Cardiac septum (tissue), 1 donor: ENCODE measurements at places on chromosomes 3 and 15.

DNA sequence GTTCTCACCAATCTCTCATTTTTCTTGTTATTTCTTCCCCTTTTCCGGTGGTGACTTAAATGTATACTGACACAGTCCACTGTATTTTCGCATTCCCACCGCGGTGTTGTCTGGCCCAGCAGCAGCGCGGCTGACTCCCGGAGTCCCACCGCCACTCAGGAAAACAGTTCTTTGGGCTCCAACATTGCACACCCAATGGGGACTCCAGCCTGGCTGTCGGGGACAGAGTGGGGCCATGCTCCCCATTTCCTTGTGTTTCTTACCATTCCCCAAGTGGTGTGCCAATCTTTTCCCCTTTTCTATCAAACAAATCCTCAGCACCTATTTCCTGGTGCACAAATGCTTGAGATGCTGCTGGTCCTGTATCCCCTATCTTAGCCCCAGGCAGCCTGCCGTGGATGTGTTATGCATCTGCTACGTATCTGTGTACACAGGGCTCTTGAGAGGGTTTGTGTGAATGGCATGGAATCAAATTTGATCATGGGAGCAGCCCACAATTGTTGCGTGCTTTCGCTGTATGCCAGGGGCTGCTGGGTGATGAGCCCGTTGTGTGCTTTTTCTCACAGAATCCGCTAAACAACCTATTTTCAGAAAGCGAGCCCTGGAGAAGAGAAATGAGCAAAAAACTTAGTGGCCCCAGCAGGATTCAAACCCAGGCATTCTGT lies 219.1 kb upstream of the RGMA start:
- no peak for DNase-seq

DNA sequence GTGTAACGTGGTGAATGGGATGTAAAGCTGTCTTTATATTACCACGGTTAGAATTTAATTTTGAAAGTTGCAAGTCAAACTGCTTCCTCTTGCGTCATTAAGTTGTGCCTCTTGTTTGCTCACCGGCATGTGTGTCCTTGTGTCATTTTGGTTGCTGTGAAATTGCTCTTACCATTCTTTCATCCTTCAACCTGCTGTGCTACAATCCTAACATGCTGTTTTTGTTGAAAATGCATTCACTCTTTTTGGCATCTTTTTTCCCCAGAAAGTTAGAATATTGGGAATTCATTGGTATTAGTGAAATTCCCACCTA lies 164.7 kb downstream of the PGPEP1L start:
- DNase-seq, result no peak

DNA sequence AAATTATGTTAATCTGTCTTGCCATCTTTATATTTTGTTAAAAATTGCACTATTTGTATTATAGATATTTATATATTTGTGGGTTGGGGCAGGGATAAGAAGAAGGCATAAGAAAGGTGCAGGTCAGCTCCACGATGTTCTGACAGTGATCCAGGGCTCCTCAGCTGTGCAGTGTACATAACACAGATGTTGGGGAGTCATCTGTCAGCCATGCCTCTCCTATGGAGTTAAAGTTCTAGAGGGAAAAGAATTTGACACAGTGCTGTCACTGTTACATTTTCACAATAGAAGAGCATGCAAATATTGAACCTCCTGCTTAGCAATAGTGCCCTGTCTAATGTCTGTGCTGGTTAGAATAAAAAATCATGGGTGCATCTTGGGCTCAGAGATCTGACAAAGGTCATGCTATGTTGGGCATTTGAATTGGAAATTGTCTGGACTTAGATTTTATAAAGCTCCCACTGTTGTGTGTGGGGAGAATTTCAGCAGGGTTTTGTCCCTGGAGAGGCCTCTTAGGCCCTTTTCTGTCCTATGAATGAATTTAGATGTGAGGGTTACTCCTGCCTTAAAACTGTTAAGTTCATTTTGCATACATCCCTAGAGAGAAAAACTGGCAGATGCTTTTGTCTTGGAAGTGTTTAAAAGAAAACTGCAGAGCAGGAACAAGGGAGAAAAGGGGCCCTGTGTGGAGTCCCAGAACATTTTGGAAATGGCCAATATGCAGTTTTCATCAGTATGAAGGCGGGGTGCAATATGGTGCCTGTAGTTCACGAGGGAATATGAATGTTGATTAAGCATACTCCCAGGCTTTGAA lies 20.4 kb downstream of the CDIN1 start:
- no peak for DNase-seq

- DNase-seq, result no peak
Measured at GRCh38 chr3:196821806-196822355, 45.8 kb upstream of the SENP5 start.

DNA sequence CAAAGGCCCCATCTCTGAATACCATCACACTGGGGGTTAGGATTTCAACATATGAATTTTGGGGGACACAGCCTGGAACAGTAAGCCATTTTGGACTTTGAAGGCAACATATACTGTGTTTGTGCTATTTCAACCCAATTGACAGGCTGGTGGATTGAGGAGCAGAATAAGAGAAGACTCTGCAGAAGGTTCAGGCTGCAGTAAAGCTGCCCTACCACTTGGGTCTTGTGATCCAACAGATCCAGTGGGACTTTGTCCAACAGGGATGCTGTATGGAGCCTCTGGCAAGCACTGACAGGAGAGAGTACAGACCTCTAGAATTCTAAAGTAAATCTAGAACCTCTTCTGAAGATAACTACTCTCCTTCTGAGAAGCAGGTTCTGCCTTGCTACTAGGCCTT lies 1.1 kb upstream of the BCL2L10 start:
- DNase-seq, result no peak

GRCh38 chr15:33675246-33675645 lies 293.1 kb upstream of the CHRM5 start:
- no peak for DNase-seq

DNA sequence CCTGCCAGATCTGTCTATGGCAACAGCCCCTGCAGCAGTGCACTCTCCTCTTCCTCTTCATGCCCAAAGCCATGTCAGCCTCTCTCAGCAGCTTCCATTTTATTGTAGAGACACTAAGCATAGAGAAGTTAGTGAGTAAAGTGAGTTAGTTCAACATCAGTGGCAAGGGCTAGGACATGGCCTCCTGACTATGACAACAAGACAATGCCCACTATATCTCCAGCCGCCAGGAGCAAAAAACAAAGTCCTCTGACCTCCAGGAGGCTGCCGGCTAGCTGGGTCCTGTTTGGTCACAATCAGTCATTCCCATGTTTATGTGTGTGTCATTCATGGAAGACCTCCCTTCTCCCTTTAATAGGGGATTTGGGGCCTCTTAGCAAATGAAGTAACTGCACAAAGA lies 14.9 kb downstream of the NR1I2 start:
- no peak for DNase-seq

- no peak for DNase-seq
Measured at GRCh38 chr15:79538527-79538926, 106.4 kb downstream of the MINAR1 start.

DNA sequence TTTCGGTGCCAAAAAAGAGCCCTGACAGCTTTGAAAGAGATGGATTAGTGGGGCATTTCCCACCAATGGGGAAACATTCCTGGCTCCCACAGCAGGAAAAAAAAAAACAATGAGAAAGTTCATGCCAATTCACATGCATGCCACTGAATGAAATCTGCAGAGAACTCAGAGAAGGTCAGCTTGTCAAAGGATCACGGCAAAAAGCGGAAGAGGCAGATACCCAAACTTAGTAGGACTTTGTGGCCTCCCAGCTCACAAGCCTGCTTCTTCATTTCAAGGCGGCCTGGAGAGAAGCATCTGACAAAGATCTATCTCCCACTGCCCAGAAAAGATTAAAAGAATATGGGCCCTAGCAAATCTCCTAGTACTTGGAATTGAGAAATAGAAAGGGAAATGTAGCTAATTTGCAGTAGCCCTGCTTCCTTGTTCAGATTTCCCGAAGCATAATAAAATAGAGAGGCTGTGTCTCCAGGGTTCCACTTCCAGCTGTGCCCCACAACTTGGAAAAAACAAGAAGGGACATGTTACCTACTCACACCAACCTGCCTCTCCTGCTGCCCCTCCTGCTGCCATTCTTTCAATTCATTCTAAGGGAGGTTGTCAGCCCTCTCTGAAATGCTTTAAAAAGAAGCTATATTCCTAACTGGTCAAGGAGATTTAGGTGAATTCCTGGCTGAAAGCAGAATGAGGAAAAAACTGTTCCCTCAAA lies 170.4 kb downstream of the FHIT start:
- DNase-seq, result no peak

DNA sequence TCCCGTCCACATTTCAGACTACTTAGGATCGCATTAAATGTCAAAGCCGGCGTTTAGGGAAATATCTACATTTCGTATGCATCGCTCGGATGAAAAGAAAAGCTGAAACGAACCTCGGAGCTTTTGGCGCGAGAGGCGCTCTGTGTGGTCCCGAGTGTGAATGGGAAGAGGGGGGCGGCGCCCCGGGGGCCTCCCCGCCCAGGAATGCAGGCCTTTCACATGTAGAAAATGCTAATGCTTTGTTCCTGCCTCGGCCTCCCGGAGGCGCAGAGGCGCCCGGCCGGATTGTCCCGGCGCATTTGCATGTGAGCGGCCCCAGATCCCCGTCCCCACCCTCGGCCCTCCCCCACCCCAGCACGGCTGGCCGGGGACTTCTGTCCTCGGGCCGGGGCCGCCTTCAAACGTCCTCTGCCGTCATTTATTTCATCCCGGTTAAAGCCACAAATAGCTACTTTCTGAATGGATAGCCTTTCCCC lies 37.0 kb upstream of the TRIM71 start:
- DNase-seq, result peak; percentile 75

GRCh38 chr15:78182336-78182700 lies 33.2 kb downstream of the IDH3A start:
- no peak for DNase-seq

DNA sequence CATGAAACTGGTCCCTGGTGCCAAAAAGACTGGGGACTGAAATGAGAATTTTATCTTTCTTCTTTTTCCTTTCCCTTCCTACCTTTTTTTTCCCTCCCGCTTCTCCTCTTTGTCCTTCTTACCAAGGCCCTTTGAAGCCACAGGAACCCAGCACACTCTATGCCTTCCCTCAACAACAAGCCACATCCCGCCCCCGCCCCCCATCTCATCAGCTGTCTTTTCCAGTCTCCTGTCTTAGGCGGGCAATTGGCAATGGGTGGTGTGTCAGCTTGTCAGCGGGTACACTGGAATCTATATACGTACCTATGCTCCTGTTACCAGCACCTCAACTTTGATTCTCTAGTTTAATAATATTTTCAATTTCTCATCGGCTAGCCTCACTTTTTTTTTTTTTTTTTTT lies 56.3 kb upstream of the CHD2 start:
- DNase-seq, result no peak

DNA sequence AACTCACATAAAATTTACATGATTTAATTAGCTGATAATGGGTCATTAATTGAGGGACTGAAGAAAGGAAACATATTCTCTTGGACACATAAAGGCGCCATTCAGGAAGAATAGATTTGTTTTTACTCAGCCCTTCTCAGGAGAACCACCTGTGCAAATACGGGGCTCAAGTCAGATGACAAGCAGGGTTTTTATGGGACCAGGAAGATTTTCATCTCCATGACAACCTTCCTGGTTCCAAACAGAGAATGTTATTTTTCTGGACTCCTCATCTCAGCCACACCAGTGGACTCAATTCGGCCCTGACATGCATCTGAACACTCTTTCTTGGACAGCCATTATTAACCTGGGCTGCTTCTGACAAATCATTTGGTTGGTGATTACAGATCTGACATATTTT lies 120.5 kb downstream of the PDZRN3 start:
- DNase-seq, result no peak

DNA sequence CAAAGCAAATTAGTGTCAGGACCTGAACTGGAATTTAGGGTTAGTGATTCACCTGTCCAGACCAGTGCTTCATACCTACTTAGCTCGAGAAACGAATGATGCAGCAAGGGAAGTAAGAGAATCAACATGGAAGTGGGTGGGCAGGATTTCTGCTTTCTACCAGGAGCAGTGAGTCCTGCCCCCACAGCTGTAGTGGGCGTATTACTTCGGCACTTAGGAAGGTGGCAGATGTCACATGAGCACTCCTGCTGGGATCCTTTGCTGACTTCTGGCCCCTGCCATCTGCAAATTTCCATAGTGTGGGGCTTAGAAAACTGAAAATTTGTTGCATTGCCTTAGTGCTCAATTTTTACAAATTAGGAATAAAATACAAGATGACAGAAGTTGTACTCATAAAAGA lies 31.2 kb downstream of the RYR3 start:
- DNase-seq, result no peak

DNA sequence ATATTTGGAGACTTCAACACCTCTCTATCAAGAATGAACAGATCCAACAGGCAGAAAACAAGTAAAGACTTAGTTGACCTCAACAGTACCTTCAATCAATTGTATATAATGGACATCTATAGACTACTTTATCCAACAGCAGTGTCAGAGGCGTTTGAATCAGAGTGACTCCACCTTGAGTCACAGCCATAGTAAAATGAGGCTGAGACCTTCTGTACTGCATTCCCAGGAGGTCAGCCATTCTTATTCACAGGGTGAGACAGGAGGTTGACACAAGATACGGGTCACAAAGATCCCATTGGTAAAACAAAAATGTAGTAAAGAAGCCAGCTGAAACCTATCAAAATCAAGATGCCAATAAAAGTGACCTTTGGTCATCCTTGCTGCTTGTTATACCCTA lies 299.8 kb downstream of the CNTN3 start:
- DNase-seq, result no peak

DNA sequence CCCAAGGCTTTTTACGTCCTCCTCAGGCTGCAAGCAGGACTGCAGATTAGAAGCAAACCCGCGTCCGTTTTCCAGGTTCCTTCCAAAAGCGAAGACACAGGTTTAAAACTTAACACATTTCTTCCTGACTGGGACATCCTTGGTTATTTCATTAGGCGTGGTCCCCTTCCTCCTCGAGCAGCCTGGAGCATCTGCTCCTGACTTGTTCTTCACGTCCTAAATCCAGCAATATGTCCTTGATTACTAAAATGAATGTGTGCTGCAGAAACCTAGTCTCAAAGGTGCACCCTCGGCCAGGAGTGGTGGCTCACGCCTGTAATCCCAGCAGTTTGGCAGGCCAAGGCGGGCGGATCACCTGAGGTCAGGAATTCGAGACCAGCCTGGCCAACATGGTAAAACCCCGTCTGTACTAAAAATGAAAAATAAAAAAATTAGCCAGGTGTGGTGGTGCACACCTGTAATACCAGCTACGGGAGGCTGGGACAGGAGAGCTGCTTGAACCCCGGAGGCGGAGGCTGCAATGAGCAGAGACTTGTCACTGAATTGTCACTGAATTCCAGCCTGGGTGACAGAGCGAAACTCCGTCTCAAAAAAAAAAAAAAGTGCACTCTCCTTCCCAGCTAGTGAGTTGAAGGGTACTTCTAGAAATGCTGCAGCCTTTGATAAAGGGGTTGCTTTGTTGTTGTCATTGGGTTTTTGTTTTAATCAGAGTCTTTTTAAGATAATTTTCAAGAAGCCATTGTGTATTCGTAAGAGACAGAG lies 842 bp upstream of the LRIG1 start:
- DNase-seq, result no peak

DNA sequence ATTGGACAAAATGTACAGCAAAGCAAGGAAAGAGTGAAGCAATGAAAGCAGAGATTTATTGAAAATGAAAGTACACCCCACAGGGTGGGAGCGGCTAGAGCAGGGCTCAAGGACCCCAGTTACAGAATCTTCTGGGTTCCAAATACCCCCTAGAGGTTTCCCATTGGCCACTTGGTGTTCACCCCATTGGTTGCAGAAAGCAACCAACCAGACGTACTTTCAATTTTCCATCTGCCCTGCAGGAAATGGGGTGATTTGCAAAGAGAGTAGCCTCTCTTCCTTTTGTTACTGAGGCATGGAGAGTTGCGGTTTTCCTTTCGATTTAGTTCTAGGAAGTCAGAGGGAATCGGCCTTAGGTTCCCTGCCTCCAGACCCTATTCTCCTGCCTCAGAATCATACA lies 2.4 kb downstream of the PML start:
- no peak for DNase-seq
